Stimulated activated CD8-positive, alpha-beta memory T cell treated with anti-CD3 and anti-CD28 coated beads, Interleukin-4, amount 100 ng/mL, for 48 hours (primary cell): ENCODE measurements at places on chromosomes 2 and 18.

DNA sequence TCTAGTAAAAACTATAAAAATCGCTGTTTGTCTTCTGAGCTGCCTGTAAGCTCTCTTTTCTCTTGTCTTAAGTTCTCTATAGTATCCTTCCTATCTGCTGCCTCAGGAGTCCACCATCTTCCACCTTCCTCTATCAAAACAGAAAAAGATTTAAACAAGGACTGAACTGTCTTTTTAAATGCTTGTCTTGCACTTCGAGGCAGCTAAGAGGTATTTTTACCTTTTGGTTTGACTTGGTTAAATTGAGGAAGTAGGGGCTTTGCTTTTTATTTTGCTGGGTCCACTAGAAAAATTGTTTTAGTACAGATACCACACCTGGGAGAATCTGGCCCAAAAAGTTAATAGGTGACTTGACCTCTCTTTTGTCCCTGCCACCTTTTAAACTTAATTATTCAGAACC is 12.2 kb downstream of the SESTD1 start:
- DNase-seq = no peak

GRCh38 chr2:138030459-138030858 is 66.2 kb downstream of the HNMT start:
- no peak for DNase-seq

DNA sequence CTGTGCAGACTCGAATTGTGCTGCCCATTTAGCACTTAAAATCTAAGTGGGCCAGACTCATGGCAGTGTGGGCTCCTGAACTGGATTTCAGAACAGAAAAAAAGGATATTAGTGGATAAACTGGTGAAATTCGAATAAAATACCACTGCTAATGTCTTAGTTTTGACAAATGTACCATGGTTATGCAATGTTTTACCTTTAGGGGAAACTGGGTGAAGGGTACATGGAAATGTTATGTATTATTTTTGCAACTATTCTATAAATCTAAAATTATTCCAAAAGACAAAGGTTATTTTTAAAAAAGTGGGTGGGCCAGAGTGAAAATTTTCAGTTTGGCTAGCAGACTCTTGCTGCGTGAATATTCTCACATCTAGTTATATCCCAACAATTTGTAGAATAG is 260.6 kb upstream of the CCDC68 start:
- no peak for DNase-seq

DNA sequence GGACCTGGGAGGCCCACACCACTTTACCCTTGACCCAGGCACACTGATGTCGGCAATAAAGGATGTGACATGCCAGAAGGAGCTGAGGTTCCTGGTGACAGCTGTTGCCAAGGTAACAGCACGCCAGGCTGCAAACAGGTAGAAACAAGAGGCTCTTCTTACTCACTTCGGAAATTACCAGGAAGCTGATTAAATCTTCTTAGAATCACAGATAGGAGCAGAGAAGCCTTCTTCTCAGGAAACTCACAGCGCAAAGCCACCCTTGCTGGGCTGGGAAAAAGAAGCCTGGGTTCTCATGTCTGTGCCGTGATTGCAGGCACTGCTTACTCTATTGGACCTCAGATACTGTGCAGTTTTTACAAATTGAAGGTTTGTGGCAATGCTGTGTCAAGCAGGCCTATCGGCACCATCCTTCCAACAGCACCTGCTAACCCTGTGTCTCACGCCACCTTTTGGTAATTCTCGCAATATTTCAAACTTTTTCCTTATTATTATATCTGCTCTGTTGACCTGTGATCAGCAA is 61.0 kb upstream of the TAF1B start:
- peak; percentile 78 for DNase-seq

GRCh38 chr2:3483986-3484960 is 35.1 kb downstream of the ADI1 start:
- no peak for DNase-seq

- DNase-seq = no peak
These were observed 4.4 kb downstream of the IHH start for GRCh38 chr2:219056176-219056895.

- DNase-seq = no peak
These were observed 8.5 kb upstream of the DAW1 start for GRCh38 chr2:227862741-227863588.

DNA sequence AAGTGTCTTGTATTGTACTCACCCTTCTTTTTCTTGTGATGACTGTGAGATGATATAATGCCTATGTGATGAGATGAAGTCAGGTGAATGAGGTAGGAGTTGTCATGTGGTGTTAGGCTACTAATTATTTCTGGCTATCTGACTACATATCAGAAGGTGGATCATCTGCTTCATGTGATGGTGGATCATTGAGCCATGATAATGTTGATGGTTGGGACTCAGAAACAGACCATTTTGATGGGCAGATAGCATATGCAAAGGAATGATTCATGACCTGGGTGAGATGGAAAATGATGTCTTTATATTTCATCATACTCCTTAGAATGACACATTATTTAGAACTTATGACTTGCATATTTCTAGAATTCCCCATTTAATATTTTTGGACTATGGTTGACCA is 19.5 kb downstream of the ANKRD30B start:
- no peak for DNase-seq

DNA sequence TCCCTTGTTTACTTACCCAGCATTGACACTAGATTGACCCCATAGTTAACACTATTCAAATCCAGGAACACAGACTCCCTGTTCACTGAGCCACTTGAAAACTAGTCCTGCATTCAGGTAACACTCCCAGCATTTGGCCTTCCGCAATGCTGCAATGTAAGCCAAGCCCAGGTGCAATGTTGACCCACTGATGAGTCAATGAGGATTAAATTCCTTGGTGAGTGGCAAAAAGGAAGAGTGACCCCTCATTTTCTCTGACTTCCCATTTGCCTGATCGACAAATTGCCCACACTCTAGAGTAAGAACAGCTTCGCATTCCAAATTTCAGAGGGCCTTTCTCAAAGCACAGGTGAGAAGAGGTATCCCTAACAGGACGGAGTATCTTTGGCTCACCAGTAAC is 251.9 kb downstream of the FBXO15 start:
- DNase-seq = no peak

DNA sequence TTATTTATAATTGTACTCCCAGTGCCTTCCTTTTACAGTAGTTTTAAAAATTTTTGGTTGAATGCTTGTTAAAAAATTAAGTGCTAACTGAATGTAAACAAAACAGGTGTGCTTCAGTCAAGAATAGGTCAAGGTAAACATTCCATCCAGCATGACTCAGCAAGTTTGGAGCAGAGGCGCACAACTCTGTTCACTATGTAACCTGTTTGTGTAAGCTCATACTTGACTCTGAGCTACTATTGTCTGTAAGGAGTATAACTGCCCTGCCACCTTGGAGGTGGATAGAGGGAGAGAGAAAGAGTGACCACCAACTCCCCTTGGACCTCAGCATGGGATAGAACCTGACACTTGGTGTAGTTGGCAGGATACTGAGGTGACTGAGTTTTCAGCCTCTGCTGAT is 207.4 kb upstream of the SYT4 start:
- DNase-seq = no peak

DNA sequence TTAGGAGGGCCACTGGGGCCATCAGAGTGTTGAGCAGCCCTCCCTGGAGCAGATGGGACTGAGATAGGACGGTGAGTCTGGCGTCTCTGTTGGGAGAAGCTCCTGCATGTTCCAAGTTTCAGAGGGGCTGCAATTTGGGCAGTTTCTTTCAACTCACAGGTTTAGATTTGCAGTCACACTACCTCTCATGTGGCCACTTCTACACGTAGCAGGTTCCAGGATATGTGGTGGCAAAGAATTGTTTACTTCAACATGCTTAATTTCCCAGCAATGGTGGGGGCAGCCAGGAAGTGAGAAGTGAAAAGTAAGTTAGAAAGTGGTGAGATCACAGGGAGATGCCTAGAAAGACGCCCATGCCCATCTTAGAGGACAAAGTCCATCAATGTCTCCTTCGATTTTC is 9.3 kb downstream of the NCK2 start:
- peak; percentile 64 for DNase-seq

GRCh38 chr2:206728277-206729199 is 10.3 kb upstream of the DYTN start:
- DNase-seq = no peak

DNA sequence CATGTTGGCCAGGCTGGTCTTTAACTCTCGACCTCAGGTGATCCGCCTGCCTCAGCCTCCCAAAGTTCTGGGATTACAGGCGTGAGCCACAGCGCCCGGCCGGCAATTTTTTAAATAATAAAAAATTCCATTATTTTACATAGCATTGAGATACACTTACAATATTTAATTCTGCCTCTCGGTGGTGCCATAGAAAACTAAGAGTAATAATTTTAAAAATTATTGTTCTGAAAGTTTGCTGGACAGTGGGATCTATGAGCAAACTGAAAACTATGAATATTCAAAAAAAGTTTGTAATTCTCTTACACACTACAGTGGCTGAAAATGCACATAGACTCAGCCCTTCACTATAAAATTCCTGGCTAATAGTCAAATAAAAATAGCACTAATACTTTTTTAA is 90.9 kb upstream of the STON1 start:
- DNase-seq = no peak

DNA sequence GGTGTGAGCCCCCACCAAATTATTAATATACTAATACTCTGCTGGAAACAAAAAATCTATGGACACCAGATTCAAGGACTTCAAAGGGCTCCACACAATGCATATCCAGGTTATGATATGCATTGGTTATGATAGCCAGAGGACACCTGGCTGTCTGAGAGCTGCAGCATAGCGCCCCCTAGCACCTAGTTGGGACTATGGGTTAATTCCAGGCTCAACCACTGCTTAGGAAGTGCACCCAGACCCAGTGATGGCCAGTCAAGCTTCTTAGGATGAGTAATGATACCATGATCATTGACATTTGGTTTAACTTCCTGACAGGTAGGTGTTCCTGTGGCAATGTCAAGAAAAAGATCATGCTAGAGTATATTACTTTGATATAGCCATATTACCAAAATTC is 3.8 kb upstream of the FRZB start:
- DNase-seq = peak; percentile 40

GRCh38 chr2:161163440-161163839 is 3.2 kb downstream of the TANK start:
- DNase-seq = no peak

DNA sequence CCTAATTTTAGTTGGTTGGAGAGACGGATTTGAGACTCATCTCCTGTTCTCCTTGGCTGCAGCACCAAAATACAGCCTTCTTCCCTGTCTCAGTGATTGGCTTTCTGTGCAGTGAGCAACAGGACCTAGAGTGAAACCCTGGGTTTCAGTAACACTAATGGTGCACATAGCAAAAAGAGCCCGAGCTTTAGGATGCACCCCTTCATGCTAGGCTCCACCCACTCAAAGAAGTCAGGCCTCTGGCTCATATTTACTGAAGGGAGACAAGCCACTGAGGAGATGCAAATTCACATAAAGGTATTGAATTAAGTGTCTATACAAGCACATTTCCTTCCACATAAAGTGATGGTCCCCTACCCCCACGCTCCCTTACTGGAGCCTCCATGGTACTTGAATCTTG is 131.9 kb upstream of the CHAC2 start:
- DNase-seq = no peak

GRCh38 chr2:100446696-100447095 is 23.6 kb upstream of the NMS start:
- DNase-seq = no peak

- DNase-seq = no peak
These were observed 19.6 kb upstream of the EPAS1 start for GRCh38 chr2:46277431-46278190.

DNA sequence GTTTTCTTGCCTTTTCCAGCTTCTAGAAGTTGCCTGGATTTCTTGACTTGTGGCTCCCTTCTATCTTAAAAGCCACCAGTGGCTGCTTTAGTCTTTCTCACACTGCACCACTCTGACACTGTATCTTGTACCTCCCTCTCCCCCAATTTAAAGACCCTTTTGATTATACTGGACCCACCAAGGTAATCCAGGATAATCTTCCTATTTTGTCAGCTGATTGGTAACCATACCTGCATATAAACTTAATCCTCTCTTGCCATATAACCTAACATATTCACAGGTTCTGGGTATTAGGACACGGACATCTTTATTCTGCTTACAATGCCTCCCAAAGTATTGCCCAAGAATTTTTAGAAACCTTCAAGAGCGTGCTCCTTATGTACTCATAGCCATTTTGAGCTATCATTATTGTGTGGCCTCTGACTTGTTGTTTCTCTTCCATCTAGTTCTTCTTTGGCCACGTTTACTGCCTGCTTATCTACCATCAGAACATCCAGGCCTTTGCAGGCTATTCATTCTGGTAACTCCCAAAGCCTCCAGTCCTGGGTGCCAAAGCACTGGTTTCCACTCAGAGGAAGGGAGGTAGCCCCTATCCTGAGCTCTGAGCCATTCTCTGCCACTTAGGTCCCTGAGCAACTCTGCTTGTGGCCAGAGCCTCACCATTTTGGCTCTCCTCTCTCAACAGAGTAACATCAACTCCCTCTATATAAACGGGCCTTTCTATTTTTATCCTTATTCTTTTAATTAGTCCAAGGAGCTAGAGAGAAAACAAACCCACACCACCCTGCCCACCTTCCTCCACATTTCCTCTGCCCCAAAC is 70.8 kb downstream of the MYO3B start:
- no peak for DNase-seq

GRCh38 chr2:70009762-70010575 is 48.5 kb upstream of the ASPRV1 start:
- no peak for DNase-seq
